Mammary epithelial cell (primary cell): ENCODE measurements at places on chromosomes 11 and 22. TPM values are rescaled to one million over a fixed set of nuclear protein-coding genes. Genes with fewer than 3 reads are reported as not detected.

The DAGLA gene
- 0.67 TPM for total RNA-seq

The SHANK3 gene
- 8.7 and 12.9 TPM in 2 replicates for total RNA-seq

The MRGPRX1 gene
- total RNA-seq: not detected in 2 replicates

The CNTN5 gene
- not detected for total RNA-seq

The TRIM51 gene
- not detected for total RNA-seq

The TRAPPC4 gene
- total RNA-seq: 58.2 TPM

The PISD gene
- total RNA-seq: 67.8 and 74.3 TPM in 2 replicates

The TYMP gene
- total RNA-seq: 4.9 and 8.4 TPM in 2 replicates

The OR8G5 gene
- not detected in 2 replicates for total RNA-seq

The MMP10 gene
- total RNA-seq: 21.5 and 30.6 TPM in 2 replicates

The CHST1 gene
- 1.2 and 7.1 TPM in 2 replicates for total RNA-seq

The IFITM1 gene
- total RNA-seq: 2.8 TPM

The MRGPRE gene
- not detected in 2 replicates for total RNA-seq

The FOLH1 gene
- 0.33 TPM for total RNA-seq

The CRACR2B gene
- not detected in 2 replicates for total RNA-seq

The HBE1 gene
- total RNA-seq: not detected in 2 replicates

The PICK1 gene
- total RNA-seq: 38.8 and 44.8 TPM in 2 replicates

The APOA4 gene
- not detected for total RNA-seq

The SCGB2A2 gene
- total RNA-seq: not detected in 2 replicates

The CCDC188 gene
- total RNA-seq: 1.6 and 2.8 TPM in 2 replicates

The OR4D5 gene
- total RNA-seq: not detected in 2 replicates

The SLC22A25 gene
- total RNA-seq: not detected

The CHRM1 gene
- not detected in 2 replicates for total RNA-seq

The OLFML1 gene
- total RNA-seq: not detected in 2 replicates

The SLC22A8 gene
- total RNA-seq: not detected
